ENCODE measurements at places on chromosomes 13 and 19. TPM values are rescaled to one million over a fixed set of nuclear protein-coding genes. Genes with fewer than 3 reads are reported as not detected.

DNA sequence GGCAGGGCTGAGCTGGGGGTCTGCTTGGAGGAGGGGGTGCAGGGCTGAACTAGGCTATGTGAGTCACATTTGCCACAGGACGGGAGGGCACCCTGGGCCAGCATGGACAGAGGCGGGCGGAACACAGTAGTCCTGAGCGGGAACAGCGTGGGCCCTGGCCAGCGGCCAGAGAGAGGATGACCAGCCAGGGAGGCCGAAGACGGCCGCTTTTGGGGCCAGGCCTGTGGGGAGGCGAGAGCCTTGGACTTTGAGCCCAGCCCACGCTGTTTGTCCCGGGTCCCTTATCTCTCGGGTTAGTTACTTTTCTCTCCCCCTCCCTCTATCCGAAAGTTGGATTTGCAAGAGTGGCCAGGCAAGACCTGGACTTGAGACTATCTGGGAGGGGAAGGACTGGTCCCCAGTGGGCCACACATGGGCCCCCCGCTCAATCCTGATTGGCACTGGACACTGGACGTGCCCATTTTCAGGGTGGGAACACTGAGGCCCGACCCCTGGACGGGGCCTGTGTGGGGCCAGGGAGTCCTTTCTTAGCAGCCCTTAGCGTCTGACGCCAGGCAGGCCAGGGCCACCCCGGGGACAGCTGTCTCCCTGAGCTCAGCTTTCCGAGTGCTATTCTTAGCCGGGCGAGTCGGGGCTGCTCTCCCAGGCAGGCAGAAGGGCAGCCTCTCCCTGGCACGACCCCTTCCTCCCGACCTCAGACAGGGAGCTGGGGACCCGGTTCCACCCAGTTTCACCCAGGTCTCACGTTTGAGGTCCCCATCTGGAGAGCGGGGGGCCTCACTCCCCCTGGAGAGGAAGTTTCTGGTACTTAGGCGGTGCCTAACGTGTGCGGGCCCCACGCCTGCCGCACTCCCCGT is 833 bp downstream of the GAMT start:
- H3K36me3 ChIP-seq: no peaks in the 10 kb centered on the region
- peaks cover 10% of the 10 kb centered on the region for H3K4me1 ChIP-seq
- H3K4me3 ChIP-seq: no peak overlapping the region
- peak; percentile 69 for DNase-seq
- H3K27me3 ChIP-seq: no peaks in the 10 kb centered on the region

GRCh38 chr19:18985257-18985656 is 44.2 kb upstream of the HOMER3 start:
- H3K27me3 ChIP-seq: peaks cover 4% of the 10 kb centered on the region
- H3K27ac ChIP-seq: peak overlapping the region; percentile 65
- peak; percentile 76 for DNase-seq
- H3K4me3 ChIP-seq: no peak overlapping the region

GRCh38 chr13:97268772-97269171 is 46.6 kb downstream of the MBNL2 start:
- H3K27ac ChIP-seq: no peak overlapping the region
- no peak overlapping the region for H3K4me3 ChIP-seq
- peaks cover 17% of the 10 kb centered on the region for H3K36me3 ChIP-seq
- DNase-seq: no peak

GRCh38 chr13:42398533-42398932 is 126.6 kb downstream of the AKAP11 start:
- H3K27me3 ChIP-seq: no peaks in the 10 kb centered on the region
- H3K36me3 ChIP-seq: no peaks in the 10 kb centered on the region
- H3K4me3 ChIP-seq: no peak overlapping the region
- H3K4me1 ChIP-seq: no peaks in the 10 kb centered on the region

DNA sequence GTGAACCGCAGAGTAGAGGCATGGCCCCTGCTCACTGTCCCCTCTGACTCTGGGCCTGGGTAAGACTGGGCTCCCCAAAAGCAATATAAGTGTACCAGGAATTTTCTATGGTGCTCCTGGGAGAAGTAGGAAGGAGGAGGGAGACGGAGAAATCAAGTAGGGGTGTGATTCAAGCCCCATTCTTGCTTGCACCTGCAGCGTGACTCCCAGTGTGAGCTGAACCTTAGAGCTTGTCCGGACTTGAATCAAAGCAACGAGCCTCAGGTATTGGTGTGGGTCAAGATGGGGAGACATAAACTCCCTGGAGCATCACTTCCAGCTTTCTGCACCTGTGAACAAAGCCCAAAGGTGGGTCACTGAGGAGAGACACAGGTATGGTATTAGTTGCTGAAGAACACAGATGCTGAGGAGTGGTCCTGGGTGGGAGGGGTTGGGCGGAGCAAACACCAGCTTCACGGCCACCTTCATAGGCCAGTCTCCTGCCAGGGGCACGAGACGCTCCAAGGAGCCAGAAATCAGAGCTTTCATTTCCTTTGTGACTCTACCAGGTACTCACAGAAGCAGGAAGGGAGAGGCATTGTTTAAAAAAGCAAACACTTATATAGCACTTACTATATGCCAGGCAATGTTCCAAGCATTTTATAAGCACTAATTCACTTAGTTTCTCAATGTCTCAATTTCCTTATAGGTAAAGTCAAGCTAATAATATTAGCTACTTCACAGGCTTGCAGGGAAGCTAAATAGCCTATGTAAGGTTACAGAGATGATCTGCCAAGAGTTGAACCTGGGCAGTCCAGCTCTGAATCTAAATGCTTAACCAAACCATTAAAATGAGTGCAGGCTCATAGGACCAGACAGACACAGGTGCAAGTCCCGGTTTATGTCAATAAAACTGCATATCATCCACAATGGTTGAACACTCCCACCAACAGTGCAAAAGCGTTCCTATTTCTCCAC is 775.3 kb downstream of the UQCRFS1 start:
- no peaks in the 10 kb centered on the region for H3K36me3 ChIP-seq
- H3K4me1 ChIP-seq: no peaks in the 10 kb centered on the region
- no peaks in the 10 kb centered on the region for H3K27me3 ChIP-seq
- no peak overlapping the region for H3K4me3 ChIP-seq

DNA sequence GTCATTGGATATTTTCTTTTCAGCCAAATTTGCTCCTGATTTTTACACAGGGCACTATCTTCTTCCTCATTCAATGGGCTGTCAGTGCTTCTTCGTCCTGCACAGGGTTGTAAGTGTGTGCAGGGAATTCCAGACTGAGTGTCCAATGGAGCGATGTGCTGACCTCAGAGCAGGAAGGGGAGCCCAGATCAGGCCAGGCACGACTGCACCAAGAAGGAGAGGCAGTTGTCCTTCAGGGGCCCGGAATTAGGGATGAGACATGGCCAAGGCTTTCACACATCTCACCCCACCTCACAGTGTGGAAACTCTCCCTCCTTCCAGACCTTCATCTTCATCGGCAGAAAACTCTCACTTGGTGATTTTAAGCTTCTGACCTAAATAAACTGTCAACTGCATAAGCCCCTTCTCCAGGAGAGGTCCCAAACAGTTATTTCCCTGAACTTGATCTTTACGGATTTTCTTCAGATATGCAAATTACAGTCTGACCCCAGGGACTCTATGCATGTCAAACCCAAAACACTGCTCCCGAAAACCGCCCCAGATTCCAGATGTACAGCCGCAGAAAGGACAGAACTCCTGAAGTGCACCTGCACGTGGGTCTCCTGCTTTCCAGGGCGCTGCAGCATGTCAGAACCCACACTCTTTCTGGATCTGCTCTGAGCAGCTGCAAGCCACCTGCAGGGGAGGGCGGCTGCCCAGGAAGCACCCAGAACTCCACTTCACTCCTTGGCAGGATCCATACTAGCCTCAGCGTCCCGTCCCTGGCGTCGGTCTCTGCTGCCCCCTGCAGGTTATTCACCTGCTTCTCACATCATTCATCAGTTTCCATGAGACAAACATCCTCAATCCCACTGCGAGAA is 625 bp upstream of the ZNF20 start:
- H3K36me3 ChIP-seq: no peaks in the 10 kb centered on the region
- H3K27ac ChIP-seq: peak overlapping the region; percentile 71
- DNase-seq: peak; percentile 96
- H3K27me3 ChIP-seq: no peaks in the 10 kb centered on the region

The CAPN12 gene
- total RNA-seq: 0.43 TPM

The NFKBIB gene
- 29.3 TPM for total RNA-seq

The NCLN gene
- 92.1 TPM for total RNA-seq

The ZNF135 gene
- total RNA-seq: 5.0 TPM

The PTGIR gene
- 12.7 TPM for total RNA-seq

The TMEM150B gene
- 10.4 TPM for total RNA-seq

The MBNL2 gene
- 250 TPM for total RNA-seq

The SLC7A9 gene
- 0.21 TPM for total RNA-seq

The SPTBN4 gene
- total RNA-seq: 3.4 TPM
